Stimulated activated naive CD4-positive, alpha-beta T cell (primary cell): ENCODE measurements at places on chromosomes 5 and 9.

GRCh38 chr5:73201547-73202513, 28.8 kb downstream of the TMEM174 start:
- DNase-seq = peak; percentile 29

DNA sequence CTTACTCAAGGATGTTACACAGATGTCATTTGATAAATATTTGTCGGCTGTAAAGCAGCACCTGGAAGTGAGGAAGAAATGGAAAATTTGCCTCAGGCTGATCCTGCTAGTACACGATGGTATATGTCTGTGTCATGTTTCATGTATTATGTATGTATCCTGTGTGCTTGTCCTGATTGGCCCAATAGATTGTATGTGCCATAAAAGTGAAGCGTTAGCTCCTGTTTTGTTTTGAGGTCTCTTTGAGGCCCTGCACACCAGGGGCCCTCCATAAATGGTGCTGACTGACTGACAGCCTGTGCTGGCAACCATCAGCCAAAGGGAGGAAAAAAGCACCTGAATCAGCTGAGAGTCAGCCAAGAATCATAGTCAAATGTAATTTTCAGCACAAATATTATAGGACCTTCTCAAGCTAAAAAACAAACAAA, 11.8 kb upstream of the LNPEP start:
- peak; percentile 5 for DNase-seq

DNA sequence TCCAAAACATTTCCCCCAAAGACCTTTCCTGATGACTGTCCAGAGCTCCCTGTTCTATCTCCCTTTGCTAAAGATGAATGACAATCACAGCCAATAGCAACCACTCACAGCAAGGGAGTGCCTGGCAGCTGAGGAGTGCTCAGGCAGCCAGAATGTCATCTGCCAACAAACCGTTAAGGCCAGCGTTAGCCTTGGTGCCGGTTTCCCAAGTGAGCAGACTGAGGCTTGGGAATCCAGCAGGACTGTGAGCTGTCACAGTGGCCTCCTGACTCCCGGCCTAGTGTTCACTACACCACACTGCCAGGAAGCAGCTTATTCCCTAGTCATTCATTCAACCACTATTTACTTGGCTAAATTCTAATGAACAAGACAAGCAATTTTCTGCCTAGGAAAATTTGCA, 24.7 kb downstream of the STK10 start:
- no peak for DNase-seq

DNA sequence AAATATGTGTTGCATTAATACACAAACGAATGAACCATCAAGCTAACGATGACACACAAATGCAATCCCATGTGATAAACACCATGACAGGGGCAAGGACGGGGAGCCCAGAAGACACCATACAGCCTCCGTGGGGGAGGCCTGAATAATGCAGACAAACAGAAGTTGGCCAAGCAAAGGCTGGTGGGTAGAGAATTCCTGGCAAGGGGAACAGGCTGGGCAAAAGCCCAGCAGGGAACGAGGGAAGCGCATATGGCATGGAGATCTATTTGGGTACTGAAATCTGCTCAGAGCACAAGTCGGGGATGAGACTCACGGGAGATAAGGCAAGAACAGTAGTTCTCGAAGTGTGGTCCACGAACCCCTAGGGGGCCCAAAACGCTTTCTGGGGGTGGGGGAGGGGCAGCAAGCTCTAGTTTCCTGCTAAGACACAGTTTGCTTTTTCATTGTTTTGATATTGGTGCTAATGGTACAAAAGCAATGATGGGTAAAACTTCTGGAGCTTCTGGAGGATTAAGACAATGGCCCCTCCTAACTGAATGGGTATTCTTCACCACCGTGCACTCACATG, 42.9 kb upstream of the FBXW11 start:
- no peak for DNase-seq

- no peak for DNase-seq
These were observed 22.3 kb downstream of the LIFR start for GRCh38 chr5:38534156-38534453.

GRCh38 chr9:37905131-37905505, 1.2 kb upstream of the SLC25A51 start:
- no peak for DNase-seq
